ENCODE measurements at places on chromosomes 3 and 15. TPM values are rescaled to one million over a fixed set of nuclear protein-coding genes. Genes with fewer than 3 reads are reported as not detected.

- no peak for DNase-seq
Observed at GRCh38 chr3:33144433-33144832, 30.6 kb downstream of the CRTAP start.

GRCh38 chr3:71166339-71167240 is 416.9 kb downstream of the FOXP1 start:
- no peak for DNase-seq

GRCh38 chr15:58582160-58582559 is 150.4 kb downstream of the LIPC start:
- no peak for DNase-seq

- DNase-seq = no peak
Observed at GRCh38 chr15:50909010-50909317, 481 bp downstream of the AP4E1 start.

GRCh38 chr15:62845241-62846126 is 197.1 kb upstream of the TPM1 start:
- no peak for DNase-seq

DNA sequence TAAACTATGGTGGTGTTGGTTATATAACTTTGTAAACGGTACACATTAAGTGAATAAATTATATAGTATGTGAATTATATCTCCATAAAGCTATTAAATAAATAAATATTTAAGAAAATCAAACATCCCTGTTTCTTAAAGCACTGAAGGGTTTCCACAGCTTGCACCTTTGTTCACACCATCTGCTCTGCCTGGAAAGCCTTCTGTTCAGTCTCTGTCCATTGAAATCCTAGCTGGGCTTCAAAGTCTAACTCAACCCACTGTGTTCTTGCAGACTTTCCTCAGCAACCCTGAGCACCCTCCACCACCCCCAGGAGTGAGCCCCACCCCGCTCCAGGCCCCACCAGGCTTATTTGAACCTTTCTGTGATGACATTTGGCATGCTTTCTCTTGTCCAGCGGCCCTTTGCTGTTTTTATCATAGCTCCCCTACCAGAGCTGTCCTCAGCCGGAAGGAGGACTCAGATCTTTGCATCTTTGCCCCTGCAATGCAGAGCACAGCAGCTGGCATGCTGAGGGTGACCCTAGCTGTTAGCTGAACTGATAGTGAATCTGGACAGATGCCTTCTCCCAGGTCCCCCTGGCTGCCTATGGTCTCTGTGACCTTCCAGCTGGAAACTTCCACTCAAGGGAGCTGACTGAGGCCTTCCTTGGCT is 105.2 kb downstream of the DAPK2 start:
- no peak for DNase-seq

DNA sequence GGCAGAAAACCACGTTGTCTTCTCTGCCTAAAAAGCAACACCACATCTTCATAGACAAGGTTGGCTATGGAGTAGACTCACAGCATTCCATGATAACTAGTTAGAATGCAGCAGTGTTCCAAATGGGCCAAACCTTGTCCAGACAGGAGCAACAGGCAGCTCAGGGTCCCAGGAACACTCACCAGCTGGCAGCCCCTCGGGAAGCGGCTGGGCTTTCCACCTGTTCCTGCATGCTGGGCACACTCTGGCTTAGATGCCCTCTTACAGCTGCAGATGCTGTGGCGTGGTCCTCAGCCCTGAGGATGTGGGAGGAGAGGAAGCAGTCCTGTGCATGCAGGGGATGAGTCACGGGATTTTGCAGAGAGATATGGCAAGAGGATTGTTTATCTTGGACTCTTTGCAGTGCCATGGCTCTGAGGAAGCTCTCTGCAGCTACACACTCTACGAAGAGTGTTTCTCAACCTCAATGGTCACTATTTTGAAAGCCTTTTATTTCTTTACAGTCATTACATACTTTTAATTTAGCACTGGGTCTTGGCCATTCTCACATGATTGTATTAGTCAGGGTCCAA is 11.3 kb downstream of the NRROS start:
- DNase-seq = no peak

GRCh38 chr3:71441925-71442651 is 141.4 kb downstream of the FOXP1 start:
- no peak for DNase-seq

- no peak for DNase-seq
Observed at GRCh38 chr3:14127516-14128161, 2.8 kb downstream of the TMEM43 start.

GRCh38 chr15:26087395-26087794 is 224.3 kb upstream of the ATP10A start:
- DNase-seq = no peak

- no peak for DNase-seq
Observed at GRCh38 chr3:106025151-106025722, 156.4 kb upstream of the CBLB start.

- no peak for DNase-seq
Observed at GRCh38 chr15:72751751-72752455, 31.7 kb downstream of the ADPGK start.

GRCh38 chr3:55044486-55044885 is 116.6 kb upstream of the LRTM1 start:
- no peak for DNase-seq

DNA sequence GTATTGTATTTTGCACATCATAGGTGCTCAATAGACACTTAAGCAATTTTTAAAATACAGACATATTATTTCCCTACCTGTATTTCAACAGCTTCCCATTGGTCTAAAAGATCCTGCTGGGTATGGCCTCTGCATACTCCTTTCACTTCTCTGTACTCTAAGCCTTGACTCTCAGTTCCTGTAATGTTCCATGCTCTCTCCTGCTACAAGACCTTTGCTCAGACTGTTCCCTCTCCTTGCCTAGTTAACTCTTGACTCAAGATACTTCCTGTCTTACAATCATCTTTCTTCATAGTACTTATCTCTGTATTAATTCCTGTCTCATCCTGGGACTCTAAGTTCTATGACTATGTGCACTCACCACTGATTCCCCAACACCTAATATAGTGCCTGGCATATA is 1.7 kb downstream of the SCN11A start:
- no peak for DNase-seq

DNA sequence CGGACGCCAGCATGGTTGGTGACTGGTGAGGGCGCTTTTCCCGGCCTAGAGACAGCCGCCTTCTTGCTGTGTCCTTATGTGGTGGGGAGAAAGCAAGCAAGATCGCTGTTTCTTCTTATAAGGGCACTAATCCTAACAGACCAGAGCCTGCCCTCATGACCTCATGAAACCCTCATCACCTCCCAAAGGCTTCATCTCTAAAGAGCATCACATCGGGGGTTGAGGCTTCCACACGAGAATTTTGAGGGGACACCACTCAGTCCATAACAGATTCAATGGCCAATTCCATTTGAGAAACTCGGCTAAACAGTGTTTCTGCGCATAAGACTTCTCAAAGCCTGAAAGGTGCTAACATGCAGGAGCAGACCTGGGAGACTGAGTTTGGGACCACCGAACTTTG is 54.0 kb downstream of the VGLL4 start:
- DNase-seq = no peak

- no peak for DNase-seq
Observed at GRCh38 chr3:190399677-190400076, 11.7 kb downstream of the CLDN16 start.

DNA sequence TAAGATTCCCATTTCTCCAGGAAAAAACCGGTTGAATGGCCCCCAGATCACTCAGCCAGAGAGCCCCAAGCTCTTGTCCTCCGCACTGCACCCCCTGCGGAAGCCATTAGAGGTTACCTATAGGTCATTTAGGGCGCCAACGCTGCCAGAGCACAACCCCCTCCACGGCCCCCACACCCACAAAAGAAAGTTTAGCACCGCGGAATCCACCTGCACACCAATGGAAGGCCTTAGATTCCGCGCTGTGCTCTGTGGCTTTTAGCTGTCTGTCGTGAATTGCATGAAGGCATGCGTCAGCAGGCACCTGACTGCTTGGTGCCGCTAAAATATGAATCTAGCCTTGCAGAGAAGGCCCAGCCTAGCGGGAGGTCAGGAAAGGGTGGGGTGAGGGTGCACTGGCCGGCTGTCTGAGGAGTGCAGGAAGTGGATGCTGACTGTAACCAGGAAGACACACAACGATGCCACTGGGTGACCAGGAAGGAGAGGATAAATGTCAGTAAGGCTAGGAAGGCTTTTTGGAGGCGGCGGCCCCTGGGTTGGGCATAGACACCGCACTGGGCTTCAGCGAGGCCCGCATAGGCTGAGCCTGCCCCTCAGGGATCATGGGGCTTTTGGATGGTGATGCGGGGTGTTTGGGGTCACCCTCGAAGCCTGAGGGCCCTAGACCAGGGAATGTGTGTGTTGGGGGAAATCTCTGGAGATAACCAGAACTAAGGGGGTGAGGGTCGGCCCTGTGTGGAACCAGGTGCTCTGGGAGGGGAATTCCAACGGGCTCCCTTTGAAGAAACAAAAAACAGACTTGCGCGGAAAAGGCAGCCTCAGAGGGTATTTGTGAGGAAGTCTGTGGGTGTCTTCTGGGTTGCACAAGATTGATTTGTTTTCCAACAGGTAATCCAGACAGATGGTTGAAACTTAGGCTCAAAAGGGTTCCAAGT is 976 bp upstream of the NUP210 start:
- peak; percentile 88 for DNase-seq

DNA sequence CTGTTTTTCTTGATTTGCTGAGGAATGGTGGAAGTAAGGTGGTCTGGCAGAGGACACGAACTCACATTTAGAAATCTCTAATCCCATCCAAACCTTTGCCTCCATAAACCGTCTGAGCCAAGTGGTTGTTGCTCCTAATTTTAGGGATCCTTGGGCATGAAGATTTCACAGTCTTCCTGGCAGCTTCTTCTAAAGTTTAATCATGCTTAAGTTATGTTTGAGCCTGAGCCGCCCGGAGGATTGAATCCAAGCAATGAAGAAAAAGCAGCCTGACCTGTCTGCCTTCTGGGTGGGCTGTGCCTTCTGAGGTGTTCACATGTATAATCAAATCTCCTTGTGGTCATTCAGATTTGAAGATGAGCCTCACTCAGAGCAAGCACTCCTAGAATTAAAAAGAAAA is 249.0 kb downstream of the CD47 start:
- DNase-seq = no peak

DNA sequence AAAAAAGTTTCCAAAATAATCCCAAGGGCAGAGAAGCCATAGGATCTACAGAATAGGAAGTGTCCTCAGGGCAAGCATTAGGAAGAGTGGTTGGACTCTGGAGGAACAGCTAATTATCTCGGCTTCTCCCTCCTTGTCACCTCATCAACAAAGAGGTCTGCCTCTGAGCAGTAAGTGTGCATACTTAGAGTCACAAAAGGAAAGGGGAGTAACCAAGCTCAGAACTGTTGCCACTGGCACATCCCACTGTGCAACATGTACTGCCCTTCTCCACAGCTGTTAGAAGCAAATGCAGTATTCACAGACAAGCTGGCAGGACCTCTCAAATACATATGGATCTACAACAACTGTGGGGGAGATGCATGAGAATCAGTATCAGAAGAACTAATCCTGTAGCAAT is 31.5 kb downstream of the NGLY1 start:
- DNase-seq = no peak

DNA sequence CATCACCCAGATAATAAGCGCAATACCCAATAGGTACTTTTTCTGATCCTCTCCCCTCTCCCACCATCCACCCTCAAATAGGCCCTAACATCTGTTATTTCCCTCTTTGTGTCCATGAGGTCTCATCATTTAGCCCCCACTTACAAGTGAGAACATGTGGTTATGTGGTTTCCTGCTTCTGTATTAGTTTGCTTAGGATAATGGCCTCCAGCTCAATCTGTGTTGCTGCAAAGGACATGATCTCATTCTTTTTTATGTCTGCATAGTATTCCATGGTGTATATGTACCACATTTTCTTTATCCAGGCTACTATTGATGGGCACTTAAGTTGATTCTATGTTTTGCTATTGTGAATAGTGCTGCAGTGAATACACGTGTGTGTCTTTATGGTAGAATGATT is 165.4 kb downstream of the MBNL1 start:
- DNase-seq = no peak

DNA sequence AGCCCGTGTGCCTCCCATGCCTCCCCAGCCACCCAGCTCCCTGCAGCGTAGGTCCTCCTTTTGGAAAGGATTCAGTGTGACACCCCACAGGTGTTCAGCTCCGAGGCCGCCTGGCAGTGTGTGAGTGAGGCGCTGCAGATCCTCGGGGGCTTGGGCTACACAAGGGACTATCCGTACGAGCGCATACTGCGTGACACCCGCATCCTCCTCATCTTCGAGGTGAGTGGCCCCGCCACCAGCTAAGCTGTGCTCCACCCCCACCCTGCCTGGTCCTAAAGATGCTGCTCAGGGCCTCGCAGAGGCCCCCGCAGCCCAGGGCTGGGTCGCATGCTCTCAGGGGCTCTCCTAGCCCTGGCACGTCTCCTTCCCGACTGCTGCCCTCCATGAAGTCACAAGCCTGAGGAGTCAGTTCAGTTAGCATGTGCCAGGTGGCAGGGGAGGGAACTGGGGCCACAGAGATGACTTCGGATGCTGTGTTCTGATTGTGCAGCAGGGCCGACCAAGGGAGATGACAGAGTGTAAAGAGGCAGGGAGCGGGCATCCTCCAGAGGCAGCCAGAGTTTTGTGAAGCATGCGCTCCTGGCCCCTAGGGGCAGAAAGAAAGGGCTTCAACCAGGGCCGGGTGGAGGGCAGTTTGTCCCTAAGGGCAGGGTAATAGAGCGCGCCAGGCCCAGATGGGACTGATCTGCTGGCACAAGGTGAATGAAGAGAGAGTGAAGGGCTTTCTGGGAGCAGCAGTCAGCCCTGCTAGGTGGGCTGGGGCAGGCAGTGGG is 26.8 kb downstream of the ACAD9 start:
- DNase-seq = no peak

GRCh38 chr3:12991481-12991837 is 81.8 kb downstream of the IQSEC1 start:
- no peak for DNase-seq

SPG11 gene
- 138 TPM for total RNA-seq

CHRD gene
- total RNA-seq = 17.3 TPM

ARL14 gene
- total RNA-seq = 2.5 TPM

TMC3 gene
- not detected for total RNA-seq

SLC28A1 gene
- 4.1 TPM for total RNA-seq

STARD5 gene
- total RNA-seq = 38.4 TPM

CCR9 gene
- total RNA-seq = 2.9 TPM

CCR8 gene
- not detected for total RNA-seq

IDH2 gene
- 136 TPM for total RNA-seq

CAPN3 gene
- total RNA-seq = 9.1 TPM

FRMD5 gene
- 5.0 TPM for total RNA-seq

TWF2 gene
- total RNA-seq = 56.0 TPM

MESP2 gene
- total RNA-seq = not detected

GCHFR gene
- total RNA-seq = 81.7 TPM

SPATA12 gene
- not detected for total RNA-seq

CD200 gene
- 9.9 TPM for total RNA-seq

FANCD2OS gene
- not detected for total RNA-seq
